ENCODE measurements at places on chromosomes 1 and 21. TPM values are rescaled to one million over a fixed set of nuclear protein-coding genes. Genes with fewer than 3 reads are reported as not detected.

- no peak for DNase-seq
Observed at GRCh38 chr1:91684481-91685196, 184.0 kb downstream of the CDC7 start.

GRCh38 chr1:26450908-26451307 is 18.8 kb downstream of the DHDDS start:
- DNase-seq: no peak

- no peak for DNase-seq
Observed at GRCh38 chr1:207628776-207629175, 16.2 kb upstream of the CR1L start.

DNA sequence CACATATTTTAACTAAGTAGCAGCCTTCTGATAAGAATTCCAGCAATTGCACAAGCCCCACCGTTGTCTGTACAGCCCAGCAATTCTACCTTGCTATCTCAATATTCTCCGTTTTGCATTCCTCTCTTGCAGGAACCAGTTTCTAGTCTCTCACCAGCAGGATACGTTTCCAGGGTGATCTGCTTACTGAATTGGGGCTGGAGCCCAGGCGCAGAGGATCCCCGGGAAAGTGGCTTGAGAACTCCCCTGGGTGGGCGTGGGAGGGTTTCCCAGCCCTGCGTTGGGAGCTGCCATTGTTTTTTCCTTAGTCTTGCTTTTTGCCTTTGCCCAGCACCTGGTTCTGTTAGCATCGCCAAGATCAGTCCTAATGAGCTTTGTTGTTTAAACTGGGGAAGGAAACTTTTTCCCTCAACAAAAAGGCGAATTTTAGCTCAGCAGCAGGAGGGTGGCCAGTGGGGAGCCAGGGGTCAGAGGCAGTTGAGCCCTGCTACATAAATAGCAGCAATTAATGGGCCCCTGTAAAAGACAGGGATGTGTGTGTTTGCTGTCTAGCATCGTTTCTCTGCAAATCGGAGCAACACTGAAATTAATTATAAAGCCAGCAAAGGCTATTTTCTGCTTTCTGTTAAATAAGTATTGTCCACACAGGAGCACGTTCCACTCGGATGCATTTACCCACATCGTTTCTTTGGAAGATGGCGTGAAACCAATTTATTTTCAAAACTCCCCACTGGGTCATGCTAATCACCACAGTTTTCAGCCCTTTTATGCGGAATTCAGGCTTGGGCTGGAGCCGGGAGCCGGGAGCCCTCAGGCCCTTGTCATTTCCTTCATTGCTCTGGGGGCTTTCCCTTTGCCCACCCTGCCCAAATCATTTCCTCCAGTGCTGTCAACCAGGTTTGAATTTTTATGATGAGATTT is 36.6 kb downstream of the HUNK start:
- no peak for DNase-seq

GBP4 gene
- not detected for total RNA-seq

KRTAP7-1 gene
- not detected for total RNA-seq
